ENCODE measurements at places on chromosomes 16 and 17. TPM values are rescaled to one million over a fixed set of nuclear protein-coding genes. Genes with fewer than 3 reads are reported as not detected.

DNA sequence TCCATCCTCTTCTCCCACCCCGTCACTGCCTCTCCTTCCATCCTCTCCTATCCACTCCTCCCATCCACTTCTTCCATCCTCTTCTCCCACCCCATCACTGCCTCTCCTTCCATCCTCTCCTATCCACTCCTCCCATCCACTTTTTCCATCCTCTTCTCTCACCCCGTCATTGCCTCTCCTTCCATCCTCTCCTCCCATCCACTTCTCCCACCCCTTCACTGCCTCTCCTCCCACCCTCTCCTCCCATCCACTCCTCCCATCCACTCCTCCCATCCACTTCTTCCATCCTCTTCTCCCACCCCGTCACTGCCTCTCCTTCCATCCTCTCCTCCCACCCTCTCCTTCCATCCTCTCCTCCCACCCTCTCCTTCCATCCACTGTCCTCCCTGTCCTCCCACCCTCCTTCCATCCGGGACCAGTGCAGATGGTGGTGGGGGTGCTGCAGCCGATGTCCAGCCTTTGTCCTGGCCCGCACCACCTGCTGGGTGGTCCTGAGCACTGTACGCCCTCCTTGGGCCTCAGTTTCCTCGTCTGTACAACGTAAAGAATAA, 1.1 kb downstream of the WFIKKN1 start:
- no peak for DNase-seq
- no peak overlapping the region for H3K27ac ChIP-seq
- peaks cover 6% of the 10 kb centered on the region for H3K27me3 ChIP-seq
- H3K4me1 ChIP-seq: peaks cover 10% of the 10 kb centered on the region
- no peaks in the 10 kb centered on the region for H3K36me3 ChIP-seq
- peak overlapping the region; percentile 28 for H3K4me3 ChIP-seq

DNA sequence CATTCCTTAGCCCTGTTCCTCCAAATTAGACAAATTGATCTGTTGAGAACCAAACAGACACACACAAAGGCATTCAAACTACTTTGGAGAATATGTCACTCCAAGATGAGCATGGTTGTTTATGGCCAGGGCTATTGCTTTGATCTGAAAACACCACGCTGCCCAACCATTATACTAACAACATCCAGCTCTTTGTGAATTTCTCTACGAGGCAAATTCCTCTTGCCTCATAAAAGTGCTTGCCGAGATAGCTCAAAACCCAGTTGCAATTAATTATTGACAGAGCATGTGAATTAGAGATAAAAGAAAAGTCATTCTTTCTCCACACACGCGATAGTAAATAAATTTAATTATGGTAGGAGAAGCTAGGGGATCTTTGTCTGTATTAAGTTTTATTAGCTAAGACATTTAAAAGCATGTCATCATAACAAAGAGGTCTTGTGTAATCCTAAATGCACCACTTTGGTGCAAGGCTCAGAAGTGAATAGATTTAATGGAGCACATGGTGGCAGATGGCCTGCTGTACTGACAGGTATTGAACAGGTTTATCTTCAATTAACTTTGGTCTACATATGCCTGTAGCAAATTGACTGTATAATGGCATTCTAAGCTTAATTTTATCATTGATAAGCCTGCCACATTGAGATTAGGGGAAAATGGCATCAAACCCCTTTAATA, 441.8 kb downstream of the HS3ST4 start:
- no peaks in the 10 kb centered on the region for H3K27me3 ChIP-seq
- H3K27ac ChIP-seq: no peak overlapping the region
- DNase-seq: no peak

DNA sequence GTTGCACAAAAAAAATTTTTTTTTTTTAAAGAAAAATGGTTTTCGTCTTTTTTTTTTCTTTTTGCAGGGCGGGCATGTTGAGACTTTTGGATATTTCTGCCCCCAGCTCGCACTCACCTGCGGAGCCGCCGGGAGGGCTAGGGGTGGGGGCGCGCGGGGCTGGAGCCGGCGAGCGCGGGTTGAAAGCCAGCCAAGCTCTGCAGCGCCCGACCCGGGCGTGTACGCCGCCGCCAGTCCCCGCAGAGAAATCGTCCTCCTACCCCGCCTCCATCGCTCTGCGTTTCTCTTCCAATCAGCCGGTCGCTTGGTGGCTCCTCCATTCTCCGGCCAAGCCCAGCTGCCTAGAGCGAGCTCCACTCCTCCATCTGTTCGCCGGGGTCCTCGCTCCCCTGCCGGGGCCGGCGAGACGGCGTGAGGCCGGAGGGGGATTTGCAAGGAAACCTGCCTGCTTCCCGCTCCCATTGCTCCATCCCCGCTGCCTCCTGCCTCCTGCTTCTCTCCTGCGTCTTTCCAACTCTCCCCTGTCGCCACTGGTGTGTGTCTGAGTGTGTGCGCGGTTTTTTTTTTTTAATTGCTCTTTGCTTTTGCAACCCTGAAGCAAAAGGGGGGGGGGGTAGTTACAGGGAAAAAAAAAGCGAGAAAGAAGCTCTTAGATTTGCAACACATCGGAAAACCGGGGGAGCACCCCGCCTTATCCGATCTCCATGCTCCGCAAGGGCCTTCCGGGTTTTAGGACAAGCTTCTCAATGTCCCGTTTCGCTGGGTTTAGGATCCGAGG, 1.8 kb upstream of the UBTF start:
- H3K27ac ChIP-seq: peak overlapping the region; percentile 97
- H3K4me3 ChIP-seq: peak overlapping the region; percentile 96
- peaks cover 23% of the 10 kb centered on the region for H3K4me1 ChIP-seq
- peak; percentile 88 for DNase-seq
- peaks cover 5% of the 10 kb centered on the region for H3K36me3 ChIP-seq
- H3K27me3 ChIP-seq: peaks cover 4% of the 10 kb centered on the region

DNA sequence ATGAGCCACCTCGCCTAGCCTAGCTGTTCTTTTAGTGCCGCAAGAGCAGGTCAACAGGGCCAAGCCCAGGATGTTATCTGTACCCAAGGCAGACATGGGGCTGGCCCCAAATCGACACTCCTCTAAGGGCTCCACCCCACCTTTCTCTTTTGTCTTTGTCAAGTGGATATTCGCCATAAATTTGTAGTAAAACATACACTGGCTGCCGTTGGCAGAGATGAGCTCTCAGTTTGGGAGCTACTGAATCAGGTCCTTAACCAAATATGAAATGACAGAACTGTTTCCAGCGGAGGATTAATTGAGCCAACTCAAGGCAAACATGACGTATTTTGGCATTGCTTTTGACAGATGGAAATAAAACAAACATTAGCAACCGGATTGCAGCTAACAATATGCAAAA, 556.9 kb upstream of the CDH5 start:
- H3K36me3 ChIP-seq: no peaks in the 10 kb centered on the region
- peaks cover 15% of the 10 kb centered on the region for H3K4me1 ChIP-seq
- no peak for DNase-seq
- H3K27me3 ChIP-seq: no peaks in the 10 kb centered on the region

GRCh38 chr17:47684025-47684424, 9.9 kb upstream of the TBKBP1 start:
- H3K27me3 ChIP-seq: no peaks in the 10 kb centered on the region
- DNase-seq: no peak
- no peak overlapping the region for H3K27ac ChIP-seq
- peaks cover 36% of the 10 kb centered on the region for H3K36me3 ChIP-seq
- H3K4me3 ChIP-seq: no peak overlapping the region

- H3K4me1 ChIP-seq: no peaks in the 10 kb centered on the region
- DNase-seq: no peak
- no peaks in the 10 kb centered on the region for H3K27me3 ChIP-seq
- no peak overlapping the region for H3K27ac ChIP-seq
- H3K36me3 ChIP-seq: no peaks in the 10 kb centered on the region
- H3K4me3 ChIP-seq: no peak overlapping the region
These were observed 464.4 kb downstream of the CDH11 start for GRCh38 chr16:64657316-64658011.

- H3K27me3 ChIP-seq: no peaks in the 10 kb centered on the region
- no peak overlapping the region for H3K27ac ChIP-seq
- no peak overlapping the region for H3K4me3 ChIP-seq
- DNase-seq: no peak
These were observed 48.3 kb downstream of the HIC1 start for GRCh38 chr17:2102931-2103809.

DNA sequence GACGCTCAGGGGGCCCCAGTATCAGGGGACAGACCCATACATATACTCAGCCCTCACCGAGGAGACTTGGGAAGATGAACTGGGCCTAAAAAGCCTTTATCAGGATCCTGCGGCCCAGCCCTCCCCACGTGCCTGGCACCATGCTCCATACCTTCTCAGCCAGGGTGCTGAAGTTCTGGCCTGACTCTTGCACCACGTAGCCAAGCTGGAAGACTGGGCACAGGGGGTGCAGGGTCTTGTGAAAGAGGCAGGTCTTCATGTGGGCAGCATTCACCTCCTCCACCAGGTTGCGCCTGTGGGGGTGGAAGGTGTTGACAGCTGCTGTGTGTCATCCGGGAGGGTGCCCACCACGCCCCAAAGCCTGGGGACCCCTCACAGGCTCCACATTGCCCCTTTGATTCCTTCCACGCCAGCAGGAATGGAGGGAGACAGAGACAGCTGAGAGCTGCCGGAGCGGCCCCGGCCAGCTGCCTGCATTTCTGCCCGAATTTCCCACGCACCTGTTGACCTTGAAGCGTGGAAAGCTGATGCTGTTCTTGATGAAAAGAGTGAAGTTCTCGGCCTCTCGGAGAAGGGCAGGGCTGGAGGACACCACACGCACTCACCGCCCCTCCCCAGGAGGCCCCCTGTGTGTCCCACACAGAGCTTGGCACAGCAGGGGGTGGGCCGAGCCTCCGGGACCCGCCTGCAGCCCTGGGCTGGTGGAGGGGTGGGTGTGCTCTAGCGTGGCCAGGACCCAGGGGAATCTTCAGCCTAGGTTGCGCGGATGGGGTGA, 10.4 kb upstream of the CAMKK1 start:
- no peak overlapping the region for H3K27ac ChIP-seq
- no peaks in the 10 kb centered on the region for H3K4me1 ChIP-seq
- no peak overlapping the region for H3K4me3 ChIP-seq
- no peaks in the 10 kb centered on the region for H3K27me3 ChIP-seq
- DNase-seq: no peak
- H3K36me3 ChIP-seq: no peaks in the 10 kb centered on the region

DNA sequence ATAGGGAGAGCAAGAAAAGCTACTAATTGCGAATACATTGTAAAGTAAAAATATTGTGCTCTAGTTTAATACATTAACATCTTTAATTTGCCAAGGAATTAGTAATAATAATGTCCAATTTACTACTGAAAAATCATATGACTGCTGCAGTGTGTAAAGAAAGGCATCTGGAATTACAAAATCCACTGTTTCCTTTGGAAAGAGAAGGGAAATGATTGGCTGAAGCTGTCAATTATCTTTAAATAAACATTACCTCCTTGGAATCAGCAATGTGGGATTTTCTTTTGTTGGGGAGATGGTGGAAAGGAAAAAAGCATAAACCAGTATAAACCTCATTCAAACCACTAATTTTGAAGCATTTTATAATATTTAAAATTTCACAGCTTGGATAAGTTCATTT, 276.0 kb downstream of the MAP2K6 start:
- H3K36me3 ChIP-seq: peaks cover 4% of the 10 kb centered on the region
- no peak for DNase-seq
- no peaks in the 10 kb centered on the region for H3K27me3 ChIP-seq
- no peak overlapping the region for H3K27ac ChIP-seq
- H3K4me1 ChIP-seq: no peaks in the 10 kb centered on the region

DNA sequence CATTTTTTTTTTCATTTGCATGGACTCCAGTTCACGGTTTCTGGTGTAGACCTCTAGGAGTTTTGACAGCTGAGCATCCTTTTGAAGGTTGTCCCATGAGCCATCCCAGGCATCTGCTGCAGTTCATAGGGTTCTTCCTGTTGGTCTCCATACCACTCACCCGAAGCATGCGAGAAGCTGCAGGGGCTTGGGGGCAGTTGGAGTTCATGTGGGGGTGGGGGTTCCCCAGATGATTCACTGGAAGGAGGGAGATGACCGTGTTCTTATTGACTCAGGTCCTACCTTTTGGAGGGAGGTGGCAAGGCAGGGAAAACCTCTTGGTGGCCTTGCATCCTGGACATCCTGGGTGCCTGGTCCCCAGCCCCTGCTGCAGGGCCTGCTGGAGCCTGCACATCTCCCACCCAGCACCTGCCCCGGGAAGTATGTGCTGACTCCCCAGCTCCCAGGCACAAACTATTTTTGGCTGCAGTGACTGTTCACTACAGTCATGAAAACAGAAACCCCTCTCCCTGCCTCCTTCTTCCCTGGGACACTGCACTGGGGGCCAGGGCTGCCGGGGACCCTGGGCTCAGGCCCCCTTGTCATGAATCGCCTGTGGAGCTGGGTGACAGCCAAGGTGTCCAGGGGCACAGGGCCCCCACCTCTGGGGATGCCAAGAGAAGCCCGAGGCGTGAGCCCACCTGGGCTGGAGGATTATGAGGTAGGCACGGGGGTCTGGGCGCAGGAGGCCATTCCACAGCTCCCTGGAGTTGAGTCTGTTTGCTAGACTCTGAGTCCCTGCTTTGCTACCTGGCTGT, 64.9 kb upstream of the LGALS9 start:
- peaks cover 18% of the 10 kb centered on the region for H3K4me1 ChIP-seq
- peaks cover 8% of the 10 kb centered on the region for H3K36me3 ChIP-seq
- no peak for DNase-seq
- H3K27me3 ChIP-seq: no peaks in the 10 kb centered on the region

The C17orf50 gene
- total RNA-seq: not detected

The TP53TG3 gene
- not detected for total RNA-seq

The TNFRSF13B gene
- total RNA-seq: not detected

The BORCS6 gene
- total RNA-seq: 4.8 TPM

The KRT222 gene
- total RNA-seq: 0.34 TPM

The KRT28 gene
- total RNA-seq: not detected

The SKAP1 gene
- total RNA-seq: 0.79 TPM

The PRSS33 gene
- total RNA-seq: 0.39 TPM

The SLC16A5 gene
- 16.4 TPM for total RNA-seq

Measured in type B pancreatic cell (in vitro differentiated cells).